ENCODE measurements at places on chromosomes 3 and 15. TPM values are rescaled to one million over a fixed set of nuclear protein-coding genes. Genes with fewer than 3 reads are reported as not detected.

The OXTR gene
- 2.0 TPM for total RNA-seq

The RYK gene
- 89.3 TPM for total RNA-seq

The KLHL40 gene
- total RNA-seq = 0.41 TPM

The CYP1A2 gene
- not detected for total RNA-seq

The TTLL13 gene
- total RNA-seq = under 0.01 TPM

The ZSCAN29 gene
- 38.3 TPM for total RNA-seq

The CHST2 gene
- 44.4 TPM for total RNA-seq

The RABL3 gene
- total RNA-seq = 12.6 TPM

The ST6GAL1 gene
- total RNA-seq = 33.8 TPM

The NCK1 gene
- total RNA-seq = 38.3 TPM

The BBX gene
- total RNA-seq = 19.6 TPM

The DCLK3 gene
- total RNA-seq = 7.7 TPM

The ZNF80 gene
- total RNA-seq = not detected

The OR5H14 gene
- total RNA-seq = not detected

The CTXN2 gene
- total RNA-seq = 0.82 TPM

- DNase-seq = peak; percentile 47
Observed at GRCh38 chr15:100338971-100339444, 2.8 kb downstream of the ADAMTS17 start.

GRCh38 chr15:36527235-36528162 is 51.9 kb upstream of the CDIN1 start:
- DNase-seq = no peak

DNA sequence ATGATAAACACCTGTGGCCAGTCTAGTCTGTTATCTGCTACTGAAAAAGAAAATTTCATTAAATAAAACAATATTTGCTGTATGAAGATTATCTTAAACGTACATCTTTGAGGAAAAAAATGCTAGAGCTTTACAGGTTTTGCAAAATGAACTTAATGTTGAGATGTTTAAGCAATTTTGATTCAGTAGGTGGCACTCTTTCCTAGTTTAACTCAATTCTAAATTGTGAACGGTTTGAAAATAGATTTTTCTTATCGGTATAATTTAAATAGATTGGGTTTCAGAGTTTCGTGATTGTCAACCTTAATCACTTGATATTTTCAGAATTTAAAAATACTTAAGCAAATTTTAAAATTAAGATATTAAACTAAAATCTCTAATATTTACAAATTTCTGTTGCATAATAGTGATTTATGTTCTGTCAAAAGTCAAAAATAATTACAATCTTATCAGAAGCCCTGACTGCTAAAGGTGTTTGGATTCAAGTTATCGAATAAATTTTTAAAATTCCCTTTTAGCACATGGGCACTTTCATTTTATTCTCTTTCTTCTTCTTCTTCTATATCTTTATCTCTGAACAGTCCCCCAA is 7.0 kb upstream of the RNF111 start:
- no peak for DNase-seq

DNA sequence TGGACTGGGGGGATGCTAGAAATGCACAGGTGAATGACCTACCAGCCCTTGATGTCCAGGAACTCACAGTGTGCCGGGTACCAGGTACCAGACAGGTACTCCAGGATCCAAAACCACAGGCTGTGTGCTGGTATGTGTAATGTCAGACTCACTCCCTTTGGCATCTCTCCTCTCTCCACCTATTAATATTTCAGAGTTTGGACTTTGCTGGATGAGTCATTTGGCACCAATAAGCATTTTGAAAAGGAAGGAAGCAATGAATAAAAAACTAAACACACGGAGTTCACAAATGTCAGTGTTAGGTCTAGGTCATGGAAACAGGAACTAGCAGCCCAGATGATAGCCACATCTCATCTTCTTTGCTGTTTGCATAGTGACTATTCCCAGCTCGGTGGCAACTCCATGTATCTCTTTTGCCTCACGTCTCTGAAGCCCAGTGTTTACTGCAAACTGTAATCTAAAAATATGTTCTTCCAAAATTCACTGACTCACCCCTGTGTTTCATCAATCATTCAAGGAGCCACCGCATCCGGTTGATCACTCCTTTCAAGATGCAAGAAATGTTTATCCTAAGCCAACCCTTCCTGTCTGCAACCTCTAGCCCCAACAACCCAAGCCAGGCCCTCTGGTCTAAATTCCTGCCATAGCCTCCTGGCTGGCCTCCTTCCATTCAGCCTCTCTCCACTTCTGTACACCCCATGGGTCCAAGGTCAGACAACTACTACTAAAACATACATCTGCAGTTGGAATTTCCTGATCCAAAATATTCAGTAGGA is 8.4 kb downstream of the ITGB5 start:
- no peak for DNase-seq

DNA sequence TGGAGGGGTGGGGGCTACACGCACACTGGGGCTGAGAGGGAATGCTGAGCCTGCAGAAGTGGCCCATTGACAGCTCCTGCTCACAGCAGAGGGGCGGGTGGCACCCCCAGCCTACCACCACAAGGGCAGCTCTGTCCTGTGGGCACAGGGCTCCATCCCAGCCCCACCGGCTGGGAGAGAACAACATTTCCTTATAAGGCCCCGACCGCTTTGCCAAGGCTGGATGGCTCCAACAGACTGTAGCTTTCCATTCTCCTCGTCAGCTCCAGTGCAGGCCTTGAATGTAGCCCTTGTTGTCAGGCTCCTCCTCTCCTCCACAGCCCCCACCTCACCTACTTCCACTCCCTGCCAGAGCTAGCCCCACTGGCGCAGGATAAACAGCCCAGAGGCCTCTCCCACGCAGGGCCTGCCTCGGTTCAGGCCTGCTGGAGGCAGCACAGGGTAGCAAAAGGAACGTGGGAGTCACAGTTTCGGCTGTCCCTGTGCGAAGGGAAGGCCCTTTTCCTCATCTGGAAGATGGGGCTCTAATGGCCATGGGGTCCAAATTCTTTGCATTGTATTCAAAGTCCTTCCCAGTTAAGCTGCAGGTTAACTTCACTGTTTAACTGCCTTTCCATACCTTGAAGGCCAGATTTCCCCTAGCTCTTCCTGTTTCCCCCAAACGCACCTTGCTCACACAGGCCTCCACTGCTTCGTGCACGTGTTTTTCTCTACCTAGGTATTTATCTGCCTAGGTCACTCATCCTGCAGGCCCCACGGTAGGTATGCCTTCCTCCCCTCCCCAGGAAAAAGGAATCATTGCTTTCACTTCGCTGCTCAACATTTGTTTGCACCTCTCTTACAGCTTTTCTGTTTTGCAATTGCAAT is 101.6 kb upstream of the LPP start:
- peak; percentile 60 for DNase-seq

DNA sequence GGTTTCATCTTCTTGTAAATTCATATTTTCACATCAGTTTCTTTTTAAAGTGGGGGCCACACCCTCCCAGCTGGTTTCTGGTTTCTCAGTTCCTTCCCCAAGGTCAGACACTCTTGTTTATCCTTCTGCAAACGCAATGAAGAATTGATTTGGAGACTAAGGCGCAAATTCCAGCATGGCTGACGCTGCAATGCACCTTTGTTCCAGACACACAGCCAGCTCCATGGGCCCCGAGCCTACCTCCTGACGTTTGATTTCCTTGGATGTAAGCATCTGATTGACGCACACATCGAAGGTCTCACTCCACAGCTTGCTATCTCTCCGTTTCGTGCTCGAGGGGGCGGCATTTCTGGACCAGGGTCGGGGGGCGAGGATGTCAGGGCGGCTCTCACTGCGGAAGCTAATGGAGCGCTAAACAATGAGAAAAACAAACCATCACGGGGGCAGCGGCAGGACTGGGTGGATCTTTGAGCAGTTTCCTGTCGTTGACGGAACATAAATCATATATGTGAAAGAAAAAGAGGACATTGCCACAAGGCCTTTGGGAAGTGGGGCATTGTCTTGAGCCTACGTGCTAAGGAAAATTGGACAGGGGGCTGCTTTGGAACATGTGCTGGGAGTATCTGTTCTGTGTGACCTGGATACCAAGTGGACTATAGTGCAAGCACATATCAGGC is 46.9 kb downstream of the ARHGEF3 start:
- no peak for DNase-seq

- no peak for DNase-seq
Observed at GRCh38 chr15:97963779-97964178, 3.3 kb downstream of the ARRDC4 start.

GRCh38 chr3:118740722-118741290 is 293.8 kb downstream of the IGSF11 start:
- DNase-seq = no peak

- peak; percentile 56 for DNase-seq
Observed at GRCh38 chr3:4633078-4634004, 140.2 kb downstream of the ITPR1 start.

DNA sequence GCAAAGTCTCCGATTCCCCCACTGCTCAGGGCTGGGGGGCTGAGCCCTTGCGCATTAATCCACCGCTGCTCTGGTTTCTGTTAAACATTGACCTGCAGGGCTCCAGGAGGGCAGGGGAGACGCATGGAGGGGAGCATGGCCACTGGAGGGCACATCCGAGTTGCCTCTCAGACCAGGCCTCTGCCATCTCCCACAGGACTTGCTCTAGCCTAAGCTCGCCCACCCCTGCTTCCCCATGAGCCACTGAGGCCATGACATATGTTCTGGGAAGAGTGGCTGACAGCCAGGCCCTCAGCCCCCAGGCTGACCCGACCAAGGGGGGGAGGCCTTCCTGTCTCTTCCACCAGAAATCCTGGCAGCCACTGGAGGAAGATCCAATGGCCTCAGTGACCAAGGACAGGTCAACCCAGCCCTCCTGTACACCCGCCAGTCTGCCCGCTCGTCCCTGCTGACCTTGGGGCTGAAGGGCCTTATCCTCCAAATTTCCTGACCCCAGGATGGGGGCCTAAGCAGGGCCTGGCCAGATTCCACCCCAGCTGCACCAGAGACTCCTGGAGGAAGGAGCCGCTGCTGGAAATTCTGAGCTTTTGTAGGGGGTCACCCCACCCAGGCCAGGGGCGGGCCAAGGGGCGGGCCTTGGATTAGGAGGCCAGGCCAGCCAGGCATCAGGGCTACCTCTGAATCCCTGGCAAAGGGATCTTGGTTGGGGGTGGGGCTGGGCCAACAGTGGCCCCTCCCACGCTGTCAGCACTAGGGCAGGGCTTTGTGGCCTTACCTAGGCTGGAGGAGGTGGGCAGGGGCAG is at the start of gene HYAL1:
TSS of gene HYAL1 (minus strand) at position 562 of the 803 bp plus-strand sequence. CDS start 618 bp downstream, outside the sequence.
- DNase-seq = no peak

DNA sequence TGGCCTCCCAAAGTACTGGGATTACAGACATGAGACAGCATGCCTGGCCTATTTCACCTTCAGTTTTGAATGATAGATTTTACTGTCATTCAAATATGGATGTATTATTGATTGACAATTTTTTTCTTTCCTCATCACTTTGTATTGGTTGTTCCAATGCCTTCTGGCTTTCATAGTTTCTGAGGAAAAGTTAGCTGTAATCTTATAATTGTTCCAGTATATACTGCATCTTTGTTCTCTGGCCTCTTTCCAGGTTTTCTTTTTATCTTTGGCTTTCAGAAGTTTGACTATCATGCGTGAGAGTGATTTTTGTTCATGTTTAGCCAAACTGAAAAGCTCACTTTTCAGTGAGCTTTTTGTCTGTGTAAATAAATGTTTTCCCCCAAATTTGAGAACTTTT is 157.1 kb downstream of the RSRC1 start:
- DNase-seq = no peak

- DNase-seq = no peak
Observed at GRCh38 chr3:38609386-38610111, 39.9 kb downstream of the SCN5A start.

GRCh38 chr3:49663831-49664230 is 10.3 kb upstream of the APEH start:
- no peak for DNase-seq

- no peak for DNase-seq
Observed at GRCh38 chr3:30768703-30769550, 125.5 kb downstream of the GADL1 start.

DNA sequence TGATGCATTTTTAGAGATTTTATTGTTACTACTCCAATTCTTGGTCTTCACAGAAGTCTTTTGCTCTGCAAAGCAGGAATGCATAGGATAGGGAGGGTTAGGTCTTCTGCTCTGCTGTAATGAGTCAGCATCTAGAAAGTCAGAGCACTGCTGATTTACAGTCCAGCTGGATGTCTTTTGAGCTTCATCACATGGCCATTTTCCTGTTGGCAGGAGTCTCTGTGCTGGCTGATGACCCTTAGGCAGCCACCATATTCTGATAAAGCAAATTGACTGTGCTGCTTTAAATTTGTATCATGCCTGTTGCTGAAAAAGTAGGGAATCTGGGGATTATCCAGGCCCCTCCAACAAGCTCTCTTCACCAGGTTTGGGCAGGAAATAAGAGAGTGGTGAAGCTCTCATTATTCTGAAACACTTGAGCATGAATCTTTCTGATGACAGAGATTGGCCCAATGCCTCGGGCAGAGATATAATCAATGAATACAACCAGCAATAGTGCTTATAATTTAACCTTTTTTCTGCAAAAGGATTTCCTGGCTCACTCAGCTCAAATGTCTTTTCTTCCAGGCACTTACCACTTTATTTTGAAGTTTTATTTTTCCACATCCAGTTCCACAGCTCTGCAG is 9.7 kb upstream of the CRBN start:
- DNase-seq = no peak

DNA sequence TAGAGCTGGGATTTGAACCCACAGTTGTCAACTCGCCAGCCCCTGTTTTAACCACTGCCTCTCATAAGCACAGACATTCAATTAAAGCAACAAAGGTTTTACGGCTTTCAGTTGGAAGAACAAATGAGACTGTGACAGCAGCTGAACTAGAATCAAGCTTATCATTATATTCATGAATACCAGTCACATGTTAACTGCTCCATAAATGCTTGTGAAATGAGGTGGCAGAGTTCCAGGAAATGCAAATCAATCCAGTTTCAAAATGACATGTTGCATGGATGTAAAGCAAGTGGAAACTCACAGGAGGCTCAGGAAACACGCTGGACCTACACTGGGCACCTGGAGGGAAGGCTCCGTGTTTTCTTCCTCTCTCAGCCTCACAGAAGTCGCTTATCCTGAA is 3.9 kb downstream of the GP5 start:
- DNase-seq = no peak

GRCh38 chr3:192188218-192188835 is 539.0 kb downstream of the FGF12 start:
- no peak for DNase-seq

- DNase-seq = no peak
Observed at GRCh38 chr3:55637906-55638638, 151.0 kb upstream of the WNT5A start.

DNA sequence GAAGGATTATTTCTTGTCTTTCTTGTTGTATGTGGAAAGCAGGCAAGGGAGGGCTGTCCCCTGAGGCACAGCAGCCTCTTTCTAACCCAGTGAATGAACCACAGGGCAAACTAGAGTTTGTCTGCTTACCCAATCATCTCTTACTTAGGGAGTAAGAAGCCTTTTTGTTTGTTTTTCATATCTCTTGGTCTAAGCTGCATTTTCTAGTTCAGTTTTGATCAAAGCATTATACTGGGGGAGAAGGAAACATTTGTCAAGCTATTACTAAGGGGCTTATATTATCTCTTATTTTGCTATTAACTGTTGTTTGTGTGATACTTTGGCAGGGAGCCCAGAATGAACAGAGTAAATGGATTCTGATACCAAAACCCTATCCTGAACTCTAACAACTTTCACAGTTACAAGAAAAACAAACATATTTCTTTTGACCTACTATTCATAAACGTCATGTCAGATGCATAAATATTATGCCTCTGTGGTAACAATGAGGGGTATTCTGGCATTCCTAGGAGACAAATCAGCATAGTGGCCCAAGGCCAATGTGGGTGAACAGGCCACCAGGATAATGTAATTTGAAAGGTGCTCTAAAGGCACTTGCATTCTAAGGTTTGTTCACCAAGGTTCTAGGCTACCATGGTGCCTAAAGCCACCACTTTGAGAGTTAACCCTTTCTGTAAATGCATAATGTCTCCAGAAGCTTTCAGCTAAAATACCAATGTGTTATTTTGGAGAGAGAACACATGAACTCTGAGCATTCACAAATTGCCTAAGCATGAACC is 271.6 kb upstream of the ZPLD1 start:
- no peak for DNase-seq
